ENCODE measurements at places on chromosomes 13 and 19. TPM values are rescaled to one million over a fixed set of nuclear protein-coding genes. Genes with fewer than 3 reads are reported as not detected.
A peak's percentile ranks its signal among the peaks of the same experiment; 100 is the strongest.

- H3K27ac ChIP-seq, result no peak overlapping the region
- H3K27me3 ChIP-seq, result no peaks in the 10 kb centered on the region
- H3K36me3 ChIP-seq, result no peaks in the 10 kb centered on the region
- H3K4me3 ChIP-seq, result no peak overlapping the region
- H3K4me1 ChIP-seq, result no peaks in the 10 kb centered on the region
Observed at GRCh38 chr13:20967340-20967739, 64.8 kb upstream of the XPO4 start.

DNA sequence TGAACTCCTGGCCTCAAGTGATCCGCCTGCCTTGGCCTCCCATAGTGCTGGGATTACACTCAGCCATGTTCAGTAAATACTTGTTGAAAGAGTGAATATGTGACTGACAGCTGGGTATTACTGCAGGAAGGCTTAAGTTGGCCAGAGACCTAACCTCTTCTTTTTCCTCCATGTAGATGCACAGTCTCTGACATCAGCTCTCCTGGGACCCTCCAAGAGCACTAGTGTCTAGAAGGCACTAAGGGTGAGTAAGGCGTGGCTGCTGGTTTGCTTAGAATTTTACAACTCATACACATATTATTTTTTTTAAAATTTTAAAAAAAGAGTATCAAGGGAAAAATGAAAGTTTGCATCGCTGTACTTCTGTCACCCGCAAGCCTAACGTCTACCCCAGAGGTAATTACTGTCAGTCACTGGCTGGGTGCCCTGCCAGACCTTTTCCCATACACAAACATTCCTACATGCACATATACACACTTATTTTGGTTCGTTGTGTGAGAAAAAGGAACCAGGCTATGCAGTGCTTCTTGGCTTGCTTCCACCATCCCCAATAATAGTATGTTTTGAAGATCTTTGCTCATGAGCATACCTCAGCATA lies 122.0 kb downstream of the SIPA1L3 start:
- H3K36me3 ChIP-seq, result peaks cover 7% of the 10 kb centered on the region
- no peak overlapping the region for H3K4me3 ChIP-seq
- no peaks in the 10 kb centered on the region for H3K27me3 ChIP-seq

GRCh38 chr13:111511219-111511732 lies 190.8 kb downstream of the TEX29 start:
- H3K4me3 ChIP-seq, result no peak overlapping the region
- H3K4me1 ChIP-seq, result no peaks in the 10 kb centered on the region
- H3K27ac ChIP-seq, result no peak overlapping the region

- DNase-seq, result no peak
- no peaks in the 10 kb centered on the region for H3K36me3 ChIP-seq
- no peak overlapping the region for H3K4me3 ChIP-seq
- H3K27ac ChIP-seq, result no peak overlapping the region
- no peaks in the 10 kb centered on the region for H3K4me1 ChIP-seq
Observed at GRCh38 chr19:41478171-41478570, 35.2 kb downstream of the ERICH4 start.

DNA sequence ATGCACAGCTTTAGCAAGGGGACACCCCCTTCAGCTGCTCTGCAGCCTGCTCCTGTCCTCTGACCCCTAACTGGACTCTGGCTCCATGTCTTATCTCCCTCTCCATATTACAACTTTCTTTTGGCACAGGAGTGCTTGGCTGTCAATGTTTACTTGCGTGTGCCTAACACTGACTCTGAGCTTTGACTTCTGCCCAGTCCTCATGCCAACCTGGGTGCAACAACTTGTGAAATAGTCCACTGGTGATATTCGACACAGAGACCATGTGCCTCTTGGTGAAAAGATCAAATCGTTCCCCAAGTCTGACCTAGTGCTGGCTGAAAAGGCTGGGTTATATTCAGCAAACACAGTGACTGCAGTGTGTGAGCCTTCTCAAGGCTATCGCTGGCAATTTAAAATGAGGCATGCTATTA lies 34.1 kb upstream of the KLF12 start:
- H3K27me3 ChIP-seq, result no peaks in the 10 kb centered on the region
- DNase-seq, result no peak
- H3K27ac ChIP-seq, result no peak overlapping the region
- H3K36me3 ChIP-seq, result no peaks in the 10 kb centered on the region
- H3K4me3 ChIP-seq, result no peak overlapping the region

- peak within 1 kb of the TSS; percentile 78 for H3K4me3 ChIP-seq
- peaks cover 19% of the 10 kb centered on the region for H3K4me1 ChIP-seq
- no peaks in the 10 kb centered on the region for H3K36me3 ChIP-seq
- DNase-seq, result peak; percentile 82
Observed at GRCh38 chr13:106535552-106536243, at the start of gene EFNB2. Gene EFNB2 (minus strand): TSS chr13:106535662. CDS start chr13:106534964, 698 bp downstream.

- no peak overlapping the region for H3K27ac ChIP-seq
- no peak overlapping the region for H3K4me3 ChIP-seq
- no peaks in the 10 kb centered on the region for H3K36me3 ChIP-seq
- H3K27me3 ChIP-seq, result no peaks in the 10 kb centered on the region
- H3K4me1 ChIP-seq, result no peaks in the 10 kb centered on the region
- no peak for DNase-seq
Observed at GRCh38 chr13:73401769-73402168, 343.0 kb downstream of the KLF5 start.

The PGLYRP2 gene
- total RNA-seq, result 0.49 TPM

The ZIM2 gene
- total RNA-seq, result not detected

The TLE6 gene
- not detected for total RNA-seq

Data from naive thymus-derived CD4-positive, alpha-beta T cell (primary cell).